Cardiac muscle cell (in vitro differentiated cells and primary cell): ENCODE measurements at places on chromosomes 16 and 17. TPM values are rescaled to one million over a fixed set of nuclear protein-coding genes. Genes with fewer than 3 reads are reported as not detected.
A peak's percentile ranks its signal among the peaks of the same experiment; 100 is the strongest.

GRCh38 chr17:30344283-30345088 is 10.6 kb upstream of the TMIGD1 start:
- H3K4me1 ChIP-seq = peaks cover 17% of the 10 kb centered on the region
- no peak overlapping the region for H3K4me3 ChIP-seq
- peak; percentile 70 for DNase-seq
- H3K27me3 ChIP-seq = no peaks in the 10 kb centered on the region
- H3K27ac ChIP-seq = peak overlapping the region; percentile 84

DNA sequence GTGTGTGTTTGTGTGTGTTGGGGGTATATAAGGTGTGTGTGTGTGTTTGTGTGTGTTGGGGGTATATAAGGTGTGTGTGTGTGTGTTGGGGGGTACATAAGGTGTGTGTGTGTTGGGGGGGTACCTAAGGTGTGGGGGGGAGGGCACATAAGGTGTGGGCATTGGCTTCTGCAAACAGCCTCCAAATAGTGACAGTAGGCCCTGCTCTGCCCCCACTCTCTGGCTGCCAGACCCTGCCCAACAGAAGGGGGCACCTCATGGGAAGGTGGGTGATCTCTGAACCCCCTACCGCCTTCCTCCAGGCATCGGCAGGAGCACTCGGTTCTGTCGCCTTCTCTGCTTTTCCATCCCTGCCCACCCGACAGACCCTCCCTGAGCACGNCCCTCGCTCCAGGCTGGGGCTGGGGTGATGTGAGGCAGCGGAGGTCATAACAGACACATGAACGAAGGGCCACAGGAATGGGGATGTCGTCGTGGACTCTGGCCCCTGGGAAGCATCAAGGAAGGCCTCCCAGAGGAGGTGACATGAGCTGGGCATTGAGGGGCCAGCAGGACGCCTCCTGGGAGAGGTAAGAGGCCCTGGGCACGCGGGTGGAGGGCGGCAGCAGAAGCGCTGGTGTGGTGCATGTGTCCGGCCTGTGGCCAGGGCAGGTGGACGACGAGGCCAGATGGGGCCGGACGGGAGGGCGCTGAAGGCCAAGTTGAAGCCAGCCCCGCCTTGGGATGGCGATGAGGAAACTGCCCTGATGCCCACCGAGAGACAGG is 136.6 kb upstream of the RPH3AL start:
- H3K27ac ChIP-seq = no peak overlapping the region
- peaks cover 38% of the 10 kb centered on the region for H3K27me3 ChIP-seq
- H3K36me3 ChIP-seq = no peaks in the 10 kb centered on the region
- H3K4me3 ChIP-seq = peak overlapping the region; percentile 26
- H3K4me1 ChIP-seq = no peaks in the 10 kb centered on the region

DNA sequence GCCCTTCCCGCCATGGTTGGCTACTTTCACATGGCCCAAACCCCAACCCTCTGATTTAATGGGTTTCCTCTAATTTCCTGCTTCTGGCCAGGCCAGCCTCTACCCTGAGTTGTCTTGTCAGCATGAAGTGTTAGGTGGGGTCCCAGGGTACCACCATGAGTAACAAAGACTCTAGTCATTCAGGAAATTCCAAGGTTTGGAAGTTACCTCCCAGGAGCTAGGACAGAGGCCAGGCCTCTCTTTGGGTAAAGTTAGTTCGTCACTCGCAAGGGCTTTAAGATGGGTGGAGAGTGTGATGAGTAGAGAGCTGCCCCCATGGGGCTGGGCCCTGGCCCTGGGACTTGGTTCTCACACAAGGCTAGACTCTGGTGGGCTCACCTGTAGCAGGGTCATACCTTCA is 54.6 kb downstream of the PLD6 start:
- no peak overlapping the region for H3K4me3 ChIP-seq
- no peaks in the 10 kb centered on the region for H3K4me1 ChIP-seq
- no peaks in the 10 kb centered on the region for H3K27me3 ChIP-seq
- peaks cover 57% of the 10 kb centered on the region for H3K36me3 ChIP-seq
- H3K27ac ChIP-seq = no peak overlapping the region

DNA sequence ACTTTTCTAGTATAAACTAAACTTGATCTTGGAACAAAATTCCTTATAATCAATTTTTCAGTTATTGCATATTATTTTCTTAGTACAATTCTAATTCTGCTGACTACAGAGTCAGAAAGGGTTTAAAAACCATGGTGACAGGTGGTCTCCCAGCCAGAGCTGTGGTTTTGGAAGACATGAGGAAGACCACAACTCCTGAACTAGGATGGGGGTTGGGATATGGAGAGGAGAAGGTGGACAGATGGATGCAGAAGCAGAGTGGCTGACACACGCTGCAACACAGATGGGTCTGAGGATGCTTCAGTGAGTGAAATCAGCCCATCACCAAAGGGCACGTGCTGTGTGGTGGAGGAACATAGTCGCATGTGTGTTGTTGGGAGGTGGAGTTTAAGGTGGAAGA is 187.7 kb downstream of the LGALS9B start:
- H3K36me3 ChIP-seq = no peaks in the 10 kb centered on the region
- H3K27me3 ChIP-seq = no peaks in the 10 kb centered on the region
- H3K4me3 ChIP-seq = no peak overlapping the region
- no peak for DNase-seq
- peaks cover 18% of the 10 kb centered on the region for H3K4me1 ChIP-seq

GRCh38 chr16:84005391-84005790 is 37.2 kb downstream of the SLC38A8 start:
- no peaks in the 10 kb centered on the region for H3K4me1 ChIP-seq
- no peaks in the 10 kb centered on the region for H3K27me3 ChIP-seq
- H3K27ac ChIP-seq = no peak overlapping the region
- H3K4me3 ChIP-seq = no peak overlapping the region
- H3K36me3 ChIP-seq = no peaks in the 10 kb centered on the region

GRCh38 chr16:47726031-47726675 is 265.0 kb downstream of the PHKB start:
- H3K4me1 ChIP-seq = no peaks in the 10 kb centered on the region
- no peak overlapping the region for H3K27ac ChIP-seq
- no peak for DNase-seq

- peaks cover 9% of the 10 kb centered on the region for H3K4me1 ChIP-seq
- no peak overlapping the region for H3K4me3 ChIP-seq
Observed at GRCh38 chr17:50194934-50195865, 6.2 kb downstream of the COL1A1 start.

DNA sequence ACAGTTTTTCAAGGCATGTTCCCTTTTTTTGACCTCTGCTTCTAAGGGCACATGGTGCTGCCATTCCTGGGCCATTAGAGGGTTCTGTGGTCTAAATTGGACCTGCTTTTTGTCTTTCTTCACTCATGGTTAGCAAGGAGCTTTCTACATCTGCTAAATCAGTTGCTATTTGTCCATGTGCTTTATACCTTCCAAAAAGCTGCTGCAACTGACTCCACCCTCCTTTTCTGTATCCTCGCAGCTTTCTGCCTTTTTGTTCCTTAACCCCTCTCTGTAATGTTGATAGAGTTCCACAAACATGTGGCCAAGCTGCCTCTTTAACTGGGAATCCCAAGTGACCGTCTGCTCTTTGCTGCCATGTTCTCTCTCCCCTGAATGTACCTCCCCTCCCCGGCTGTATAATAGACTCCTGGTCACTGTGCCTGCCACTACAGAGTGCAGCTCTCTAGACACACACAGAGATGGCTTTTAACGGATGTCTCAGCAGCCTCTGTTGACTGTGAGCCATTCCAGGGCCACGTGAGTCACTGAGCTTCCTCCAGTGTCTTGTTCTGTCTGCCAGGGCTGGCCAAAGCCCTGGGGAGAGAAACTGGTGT is 57.4 kb upstream of the TEKT3 start:
- peaks cover 5% of the 10 kb centered on the region for H3K4me1 ChIP-seq
- no peaks in the 10 kb centered on the region for H3K27me3 ChIP-seq
- no peak overlapping the region for H3K4me3 ChIP-seq
- no peak overlapping the region for H3K27ac ChIP-seq
- H3K36me3 ChIP-seq = no peaks in the 10 kb centered on the region
- DNase-seq = peak; percentile 38

DNA sequence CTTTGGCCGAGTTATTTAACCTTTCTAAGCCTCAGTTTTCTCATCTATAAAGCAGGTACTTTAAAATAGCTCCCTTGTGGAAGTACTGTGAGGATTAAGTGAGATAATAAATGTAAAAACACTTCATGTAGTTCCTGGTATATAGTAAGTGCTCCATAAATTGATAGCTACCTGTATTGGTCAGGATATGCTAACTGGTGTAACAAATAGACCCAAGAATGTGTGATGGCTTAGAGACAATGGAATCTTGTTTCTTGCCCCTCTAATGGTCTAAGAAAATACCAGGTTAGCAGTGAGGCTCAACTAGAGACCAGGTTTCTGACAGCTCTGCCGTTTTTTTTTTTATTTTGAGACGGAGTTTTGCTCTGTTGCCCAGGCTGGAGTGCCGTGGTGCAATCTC is 29.8 kb downstream of the CCR7 start:
- peaks cover 38% of the 10 kb centered on the region for H3K4me1 ChIP-seq
- no peaks in the 10 kb centered on the region for H3K36me3 ChIP-seq
- no peak for DNase-seq
- no peaks in the 10 kb centered on the region for H3K27me3 ChIP-seq

DNA sequence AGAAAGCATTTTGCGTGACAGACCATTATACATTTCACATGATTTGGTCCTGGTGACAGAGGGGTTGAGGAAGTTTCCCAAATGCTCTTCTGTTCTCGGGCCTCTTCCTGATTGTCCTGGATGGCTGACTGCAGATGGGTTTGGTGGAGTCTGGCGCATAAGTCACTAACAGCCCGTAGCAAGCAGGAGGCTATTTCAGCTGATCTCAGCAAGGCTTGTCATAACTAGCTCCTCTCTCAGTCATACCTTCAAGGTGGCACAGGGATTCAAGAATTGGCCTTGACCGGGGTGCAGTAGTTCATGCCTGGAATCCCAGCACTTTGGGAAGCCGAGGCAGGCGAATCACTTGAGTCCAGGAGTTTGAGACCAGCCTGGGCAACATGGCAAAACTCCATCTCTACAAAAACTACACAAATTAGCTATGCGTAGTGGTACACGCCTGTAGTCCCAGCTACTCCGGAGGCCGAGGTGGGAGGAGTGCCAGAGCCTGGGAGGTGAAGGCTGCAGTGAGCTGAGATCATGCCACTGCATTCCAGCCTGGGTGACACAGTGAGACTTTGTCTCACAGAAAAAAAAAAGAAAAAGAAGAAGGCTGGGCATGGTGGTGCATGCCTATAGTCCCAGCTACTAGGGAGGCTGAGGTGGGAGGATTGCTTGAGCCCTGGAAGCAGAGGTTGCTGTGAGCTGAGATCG is 68.9 kb upstream of the HAS3 start:
- DNase-seq = no peak
- no peaks in the 10 kb centered on the region for H3K36me3 ChIP-seq
- no peak overlapping the region for H3K4me3 ChIP-seq
- no peak overlapping the region for H3K27ac ChIP-seq

DNA sequence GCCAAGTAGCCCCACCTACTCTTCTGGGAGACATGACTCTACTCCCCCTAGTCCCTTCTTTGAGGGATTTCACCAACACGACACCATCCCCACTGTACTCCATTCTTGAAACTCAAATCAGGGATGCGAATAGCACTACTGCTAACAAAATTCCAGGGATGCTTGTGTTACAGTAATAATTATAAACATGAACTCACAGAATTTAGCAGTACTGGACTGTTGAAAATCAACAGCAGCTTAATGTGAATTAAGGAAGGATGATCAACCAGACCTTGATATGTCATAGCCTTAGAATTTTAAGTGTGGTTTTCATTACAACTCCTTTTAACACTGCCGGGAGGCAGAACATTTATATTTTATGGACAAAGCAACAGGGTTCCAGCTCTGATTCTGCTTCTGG is 37.9 kb downstream of the AMFR start:
- H3K36me3 ChIP-seq = peaks cover 46% of the 10 kb centered on the region
- no peaks in the 10 kb centered on the region for H3K4me1 ChIP-seq
- no peak overlapping the region for H3K4me3 ChIP-seq
- DNase-seq = no peak
- H3K27ac ChIP-seq = no peak overlapping the region

GRCh38 chr16:4746991-4747574 is 12.7 kb downstream of the DNAAF8 start:
- no peak overlapping the region for H3K27ac ChIP-seq
- DNase-seq = no peak
- H3K4me3 ChIP-seq = no peak overlapping the region
- H3K36me3 ChIP-seq = peaks cover 5% of the 10 kb centered on the region
- no peaks in the 10 kb centered on the region for H3K4me1 ChIP-seq

- H3K36me3 ChIP-seq = peaks cover 11% of the 10 kb centered on the region
- no peak overlapping the region for H3K4me3 ChIP-seq
- DNase-seq = no peak
- no peaks in the 10 kb centered on the region for H3K4me1 ChIP-seq
Observed at GRCh38 chr17:79080349-79080748, 5.7 kb downstream of the ENGASE start.

DNA sequence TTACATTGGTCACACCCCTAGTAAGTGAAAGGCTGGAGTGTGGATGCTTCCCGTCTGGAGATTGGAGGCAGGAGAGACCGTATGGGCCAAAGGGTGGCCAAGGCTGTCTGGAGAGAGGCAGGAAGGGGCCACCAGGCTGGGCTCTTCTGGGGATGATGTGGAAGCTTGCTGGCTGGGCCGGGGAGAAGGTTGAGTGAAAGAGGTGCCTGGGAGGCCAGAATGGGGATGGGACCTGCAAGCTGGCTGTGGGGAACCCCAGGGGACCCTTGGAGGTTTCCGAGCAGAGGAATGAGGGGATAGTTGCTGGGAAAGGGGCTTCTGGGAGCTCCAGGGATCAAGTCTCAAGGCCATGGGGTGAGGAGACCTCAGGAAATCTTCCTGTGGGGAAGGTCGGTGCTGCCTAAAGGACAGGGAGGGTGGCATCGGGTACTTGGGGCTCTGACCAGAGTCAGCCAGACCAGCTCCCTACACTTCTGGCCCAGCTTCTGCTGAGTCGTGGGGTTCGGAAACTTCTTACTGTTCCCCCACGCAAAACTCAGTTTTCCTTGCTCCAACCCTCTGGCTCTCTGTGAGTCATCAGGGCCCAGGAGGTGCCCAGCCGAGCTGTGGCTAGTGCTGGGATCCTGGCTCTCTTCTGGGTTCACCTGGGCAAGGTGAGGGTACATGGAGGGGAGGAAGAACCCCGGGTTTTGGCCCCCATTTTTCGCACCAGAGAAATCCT is 3.1 kb downstream of the MRC2 start:
- H3K4me1 ChIP-seq = peaks cover 23% of the 10 kb centered on the region
- H3K4me3 ChIP-seq = no peak overlapping the region
- H3K27me3 ChIP-seq = no peaks in the 10 kb centered on the region
- peak; percentile 19 for DNase-seq
- no peaks in the 10 kb centered on the region for H3K36me3 ChIP-seq
- no peak overlapping the region for H3K27ac ChIP-seq

Gene SOX9
- total RNA-seq = 3.2 and 4.3 TPM in 2 replicates

Gene TNFSF13
- 3.1 and 7.4 TPM in 2 replicates for total RNA-seq

Gene C1QL1
- 24.6 and 25.2 TPM in 2 replicates for total RNA-seq
